ENCODE measurements at places on chromosomes 7 and 10. TPM values are rescaled to one million over a fixed set of nuclear protein-coding genes. Genes with fewer than 3 reads are reported as not detected.

The CPN1 gene
- not detected for total RNA-seq

The CNPY1 gene
- not detected for total RNA-seq

The BRAT1 gene
- 43.3 TPM for total RNA-seq

The NEURL1 gene
- total RNA-seq: 40.4 TPM

The FAM25A gene
- total RNA-seq: not detected

The C10orf105 gene
- total RNA-seq: 0.27 TPM

The A1CF gene
- total RNA-seq: 123 TPM

The HOXA5 gene
- total RNA-seq: 16.6 TPM

The AOAH gene
- total RNA-seq: 41.0 TPM

The BTBD16 gene
- not detected for total RNA-seq

DNA sequence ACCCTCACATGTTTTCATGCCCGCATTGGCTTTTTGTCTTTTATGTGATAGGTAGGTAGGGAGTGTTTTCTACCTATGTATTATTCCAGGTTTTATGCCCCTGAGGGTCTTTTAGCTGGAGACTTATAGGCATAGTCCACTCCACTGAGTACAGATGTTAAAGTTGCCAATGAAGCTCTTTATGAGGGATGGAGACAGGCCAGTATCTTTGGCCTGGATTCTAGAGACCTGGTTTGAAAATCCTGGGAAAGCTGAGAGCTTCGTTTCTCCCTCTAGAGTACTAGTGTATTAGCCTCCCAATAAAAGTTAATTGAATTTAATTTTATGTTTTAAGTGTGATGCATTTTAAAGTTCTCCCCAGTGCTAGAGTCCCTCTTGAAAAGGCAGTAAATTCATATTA is 854.1 kb downstream of the LRMDA start:
- no peak for DNase-seq

- DNase-seq: no peak
These were observed 51.4 kb upstream of the AMPH start for GRCh38 chr7:38682606-38683005.

GRCh38 chr7:157857578-157858075 is 520.8 kb downstream of the DNAJB6 start:
- DNase-seq: no peak

- no peak for DNase-seq
These were observed 43.0 kb downstream of the ZMYND11 start for GRCh38 chr10:178208-178607.

GRCh38 chr10:42543840-42544372 is 94.5 kb downstream of the ZNF33B start:
- DNase-seq: no peak

DNA sequence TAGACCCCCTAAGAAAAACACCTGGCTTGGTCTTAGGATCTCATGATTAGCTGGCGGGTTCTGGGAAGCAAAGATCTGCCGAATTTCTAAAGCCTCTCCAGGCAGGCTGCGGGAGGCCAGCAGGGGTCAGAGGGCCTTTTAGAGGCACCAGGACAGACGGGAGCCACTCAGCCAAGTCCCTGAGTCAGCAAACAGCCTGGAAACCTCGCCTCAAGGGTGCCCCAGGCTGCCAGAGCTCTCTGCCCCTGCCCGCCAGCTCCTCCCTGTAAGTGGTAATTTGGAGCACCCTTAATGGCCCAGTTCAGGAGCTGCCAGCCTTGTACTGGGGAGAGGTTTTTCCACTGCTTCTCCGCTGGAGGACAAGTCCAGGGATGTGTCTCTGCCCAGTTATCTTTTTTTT is 88.7 kb downstream of the HIP1 start:
- DNase-seq: no peak

DNA sequence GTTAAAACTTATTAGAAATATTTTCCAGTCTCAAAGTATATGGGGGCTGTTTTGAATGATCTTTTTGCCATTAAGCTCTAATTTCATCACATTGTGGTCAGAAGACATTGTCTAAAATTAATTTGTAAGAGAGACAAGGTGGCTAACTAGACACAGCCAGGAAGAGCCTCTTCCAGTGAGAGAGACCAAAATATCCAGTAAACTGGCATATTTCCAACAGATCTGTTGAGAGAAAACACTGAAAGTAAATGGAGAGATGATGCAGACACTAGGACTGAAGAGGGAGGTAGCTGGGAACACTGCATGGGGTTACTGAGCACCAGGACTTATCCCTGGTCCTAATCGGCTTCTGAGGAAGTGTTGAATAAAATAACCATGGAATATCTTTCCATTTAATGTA is 101.5 kb upstream of the TAS2R16 start:
- DNase-seq: no peak

DNA sequence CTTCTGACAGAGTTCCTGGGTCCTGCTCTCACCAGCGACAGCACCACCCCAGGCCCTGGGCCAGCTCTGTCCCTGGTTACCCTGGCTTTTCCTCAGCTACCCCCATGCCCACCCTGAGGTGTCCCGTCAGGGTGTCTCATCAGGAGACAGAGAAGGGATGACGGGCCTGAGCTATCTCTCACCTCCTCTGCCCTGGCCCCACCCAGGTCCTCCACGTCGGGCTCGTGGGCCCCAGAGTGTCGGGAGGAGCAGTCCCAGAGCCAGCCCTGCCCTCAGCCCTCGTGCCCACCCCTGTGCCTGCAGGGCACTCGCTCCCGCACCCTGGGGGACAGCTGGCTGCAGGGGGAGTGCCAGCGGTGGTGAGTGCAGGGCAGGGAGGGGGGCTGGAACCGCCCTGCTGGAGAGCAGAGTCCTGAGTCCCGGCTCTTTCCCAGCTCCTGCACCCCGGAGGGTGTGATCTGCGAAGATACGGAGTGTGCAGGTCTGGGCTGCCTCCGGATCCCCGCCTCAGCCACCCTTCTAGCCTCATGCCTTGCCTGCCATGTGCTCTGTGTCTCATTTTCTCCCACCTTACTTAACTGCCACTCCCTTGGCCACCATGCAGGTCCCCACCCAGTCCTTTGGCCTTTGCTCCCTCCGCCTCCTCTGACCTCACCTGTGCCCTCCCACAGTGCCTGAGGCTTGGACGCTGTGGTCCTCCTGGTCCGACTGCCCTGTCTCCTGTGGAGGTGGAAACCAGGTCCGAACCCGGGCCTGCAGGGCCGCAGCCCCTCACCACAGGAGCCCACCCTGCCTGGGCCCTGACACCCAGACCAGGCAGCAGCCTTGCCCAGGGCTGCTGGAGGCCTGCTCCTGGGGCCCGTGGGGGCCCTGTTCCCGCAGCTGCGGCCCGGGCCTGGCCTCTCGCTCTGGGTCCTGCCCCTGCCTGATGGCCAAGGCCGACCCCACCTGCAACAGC is 16.7 kb upstream of the ZNF862 start:
- no peak for DNase-seq

GRCh38 chr7:18421297-18422002 is 74.1 kb upstream of the HDAC9 start:
- no peak for DNase-seq

DNA sequence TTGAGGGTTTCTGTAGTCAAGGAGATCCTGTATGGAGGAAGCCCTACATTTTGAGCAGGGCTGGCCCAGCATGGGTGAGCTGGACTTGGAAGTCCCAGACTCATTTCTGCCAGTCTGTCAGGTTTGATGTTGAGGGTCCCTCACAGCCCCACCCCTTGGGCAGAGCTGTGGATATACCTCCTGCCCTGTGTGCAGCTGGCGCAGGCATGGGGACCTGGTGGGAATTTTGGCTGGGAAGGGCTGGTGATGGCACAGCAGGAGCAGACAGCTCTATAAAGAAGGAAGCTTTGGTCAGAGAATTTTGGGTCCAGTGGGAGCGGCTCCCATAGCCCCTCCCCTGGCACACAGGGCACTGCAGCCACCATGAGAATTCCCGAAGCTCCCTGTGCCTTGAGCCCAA is 482.6 kb downstream of the RPS24 start:
- no peak for DNase-seq

DNA sequence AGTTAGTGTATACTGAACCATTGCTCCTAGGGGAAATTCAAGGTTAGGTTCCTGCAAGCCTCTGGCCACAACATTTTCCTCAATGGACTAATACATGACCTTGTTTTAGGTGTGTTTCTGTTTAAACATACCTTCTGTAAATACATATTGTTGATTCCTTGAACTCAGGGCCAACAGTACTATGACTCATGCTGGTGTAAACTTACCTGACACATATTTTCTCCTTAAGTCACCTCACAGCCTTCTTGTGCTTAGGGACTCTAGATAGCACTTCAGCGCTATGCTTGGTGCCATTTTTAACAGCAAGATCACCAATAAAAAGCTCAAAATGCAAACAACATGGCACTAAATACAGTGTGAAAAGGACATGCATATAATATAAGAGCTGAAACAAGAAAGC is 176.4 kb downstream of the TAX1BP1 start:
- no peak for DNase-seq

DNA sequence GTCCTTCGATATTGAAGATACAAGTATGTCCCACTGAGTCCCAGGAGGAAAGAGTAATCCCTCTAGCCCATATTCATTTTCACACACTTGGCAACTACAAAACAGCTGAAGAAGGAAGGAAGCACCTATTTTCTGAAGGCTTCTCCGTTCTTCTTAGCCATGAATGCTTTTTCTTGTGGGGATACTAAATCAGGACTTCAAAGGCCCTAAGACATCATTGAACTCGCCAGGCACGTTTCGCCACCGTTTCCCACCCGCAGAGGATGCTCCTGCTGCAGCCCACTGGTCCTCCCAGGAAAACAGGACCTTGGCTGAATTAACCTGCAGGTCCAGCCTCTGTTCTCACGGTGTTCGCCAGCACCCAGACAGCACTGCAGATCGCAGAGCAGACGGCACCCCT is 561.5 kb downstream of the DNAJB6 start:
- no peak for DNase-seq

DNA sequence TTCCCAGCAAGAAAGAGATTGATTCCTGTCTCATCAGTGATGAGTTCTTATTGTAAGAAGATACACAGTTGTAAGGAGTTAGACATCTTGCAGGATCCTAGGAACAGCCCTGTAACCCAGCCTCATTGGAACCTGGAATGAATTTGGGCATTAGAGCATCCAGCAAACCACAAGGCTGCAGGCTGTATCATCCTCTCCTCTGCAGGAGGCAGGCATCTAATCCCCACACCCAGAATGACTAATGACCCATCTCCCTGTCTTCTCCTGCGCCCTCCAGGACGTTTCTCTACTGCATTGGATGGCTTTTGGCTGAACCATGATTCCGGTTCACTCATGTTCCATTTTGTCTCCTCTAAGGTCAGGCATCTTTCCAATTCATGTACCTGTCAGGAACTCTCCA is 233.9 kb downstream of the POU6F2 start:
- no peak for DNase-seq

DNA sequence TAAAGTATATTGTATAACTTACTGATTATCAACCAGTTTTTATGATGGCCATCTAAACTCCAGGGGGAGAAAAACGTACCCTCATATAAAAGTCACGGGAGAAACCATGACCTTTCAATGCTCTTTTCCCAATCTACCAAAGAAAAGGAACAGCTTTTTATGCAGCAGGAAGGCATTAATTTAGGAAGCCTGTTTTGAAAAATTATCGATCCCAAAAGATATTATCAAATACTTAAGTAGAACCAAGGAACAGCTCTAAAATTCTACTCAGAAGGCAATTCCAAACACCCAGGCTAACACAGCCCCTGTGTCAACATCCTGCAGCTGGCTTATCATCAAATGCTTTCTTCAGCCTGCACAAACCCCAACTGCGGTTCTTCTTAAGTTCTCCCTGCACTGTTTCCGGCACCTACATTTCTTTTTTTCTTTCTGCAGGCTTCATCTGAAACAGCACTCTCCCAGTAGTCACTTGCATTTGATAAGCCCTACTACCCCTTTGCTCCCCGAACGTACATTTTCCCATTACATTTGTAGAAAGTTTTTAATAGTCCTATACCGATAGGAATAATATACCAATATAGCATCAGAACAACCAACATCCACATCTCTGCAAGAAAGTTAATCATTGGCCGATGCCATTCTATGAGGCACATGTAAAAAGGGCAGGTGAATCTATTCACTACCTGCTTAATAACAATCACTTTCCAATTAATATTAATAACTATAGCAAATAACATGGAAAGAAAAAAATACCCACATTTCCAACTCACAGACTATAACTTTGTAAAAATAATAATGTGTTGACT is 47.9 kb downstream of the PIP4K2A start:
- DNase-seq: no peak

GRCh38 chr7:70241536-70242175 is 643.4 kb downstream of the AUTS2 start:
- DNase-seq: no peak

GRCh38 chr10:118241229-118242137 is 100.6 kb downstream of the FAM204A start:
- DNase-seq: peak; percentile 75

- DNase-seq: no peak
These were observed 1339.4 kb downstream of the XPNPEP1 start for GRCh38 chr10:108583877-108584276.

- DNase-seq: no peak
These were observed 19.0 kb upstream of the TSPAN12 start for GRCh38 chr7:120876922-120877321.

DNA sequence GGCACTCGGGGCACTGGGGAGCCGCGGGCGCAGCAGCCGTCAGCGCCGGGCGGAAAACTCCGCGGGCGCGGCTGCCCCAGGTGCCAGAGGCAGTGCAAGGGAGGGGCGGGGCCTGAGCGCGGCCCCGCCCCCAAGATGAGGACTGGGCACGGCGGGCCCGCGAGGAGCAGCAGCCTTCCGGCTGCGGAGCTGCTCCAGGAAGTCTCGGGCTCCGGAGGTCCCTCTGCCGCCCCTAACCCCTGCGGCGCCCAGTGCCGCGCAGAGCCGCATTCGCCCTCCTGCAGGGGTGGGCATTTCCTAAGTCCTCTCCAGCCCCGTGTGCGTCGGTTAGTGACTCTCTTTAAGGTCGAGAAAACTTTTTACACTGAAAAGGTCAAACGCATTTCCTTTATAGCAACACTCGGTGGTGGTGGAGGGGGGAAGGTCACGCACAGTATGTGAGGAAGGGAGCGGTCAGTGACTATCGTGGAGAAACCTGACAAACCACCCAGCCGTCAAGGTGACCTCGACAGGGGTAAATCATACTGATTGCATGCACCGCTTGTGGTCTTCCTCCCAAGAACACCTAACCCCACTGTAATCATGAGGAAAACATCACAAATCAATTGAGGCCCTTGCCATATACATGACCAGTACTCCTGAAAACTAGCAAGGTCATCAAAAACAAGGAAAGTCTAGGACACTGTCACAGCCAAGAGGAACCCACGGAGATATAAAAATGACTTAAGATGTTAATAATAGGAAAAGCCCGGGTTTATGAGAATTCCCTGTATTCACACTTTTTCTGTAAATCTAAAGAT is at the start of gene ANXA11:
Gene ANXA11, minus strand, starts transcription at position 61 of the 800 bp plus-strand sequence. CDS start 32,676 bp downstream, outside the sequence.
- peak; percentile 88 for DNase-seq

DNA sequence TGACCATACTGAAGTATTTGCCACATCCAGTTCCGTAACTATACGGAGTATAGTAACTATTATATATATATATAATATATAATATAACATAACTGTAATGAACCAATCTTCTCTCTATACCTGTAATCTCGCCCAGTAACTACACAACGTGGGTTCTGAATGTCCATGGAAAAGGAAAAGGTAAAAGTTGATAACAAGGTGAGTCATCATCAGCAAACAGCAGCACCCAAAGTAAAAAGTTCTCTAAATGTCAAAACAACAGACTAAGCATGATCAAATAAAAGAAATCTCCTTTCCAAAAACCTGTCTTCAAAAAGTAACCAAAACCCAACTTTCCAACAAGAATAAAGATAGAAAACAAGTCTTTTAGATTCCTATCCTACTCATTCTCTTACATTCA is 42.8 kb downstream of the ELAPOR2 start:
- no peak for DNase-seq

GRCh38 chr10:5391790-5392189 is 12.8 kb downstream of the TUBAL3 start:
- no peak for DNase-seq

GRCh38 chr7:20475756-20476155 is 139.7 kb upstream of the ABCB5 start:
- DNase-seq: no peak

- no peak for DNase-seq
These were observed 17.6 kb downstream of the ENTPD7 start for GRCh38 chr10:99676895-99677294.
